ENCODE measurements at places on chromosomes 6 and 20.

- peak; percentile 55 for DNase-seq
These were observed 22.7 kb upstream of the TMEM181 start for GRCh38 chr6:158536891-158537798.

DNA sequence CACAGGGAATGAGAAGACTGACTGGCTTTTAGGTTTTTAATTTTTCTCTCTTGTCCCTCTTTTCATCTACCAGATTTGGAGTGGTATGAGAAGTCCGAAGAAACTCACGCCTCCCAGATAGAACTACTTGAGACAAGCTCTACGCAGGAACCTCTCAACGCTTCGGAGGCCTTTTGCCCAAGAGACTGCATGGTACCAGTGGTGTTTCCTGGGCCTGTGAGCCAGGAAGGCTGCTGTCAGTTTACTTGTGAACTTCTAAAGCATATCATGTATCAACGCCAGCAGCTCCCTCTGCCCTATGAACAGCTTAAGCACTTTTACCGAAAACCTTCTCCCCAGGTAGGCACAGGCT lies 644 bp downstream of the MAD2L1BP start:
- DNase-seq, result no peak

- DNase-seq, result no peak
These were observed 39.7 kb upstream of the GJA1 start for GRCh38 chr6:121395736-121396135.

- no peak for DNase-seq
These were observed 92.4 kb downstream of the SCML4 start for GRCh38 chr6:107731422-107732319.

DNA sequence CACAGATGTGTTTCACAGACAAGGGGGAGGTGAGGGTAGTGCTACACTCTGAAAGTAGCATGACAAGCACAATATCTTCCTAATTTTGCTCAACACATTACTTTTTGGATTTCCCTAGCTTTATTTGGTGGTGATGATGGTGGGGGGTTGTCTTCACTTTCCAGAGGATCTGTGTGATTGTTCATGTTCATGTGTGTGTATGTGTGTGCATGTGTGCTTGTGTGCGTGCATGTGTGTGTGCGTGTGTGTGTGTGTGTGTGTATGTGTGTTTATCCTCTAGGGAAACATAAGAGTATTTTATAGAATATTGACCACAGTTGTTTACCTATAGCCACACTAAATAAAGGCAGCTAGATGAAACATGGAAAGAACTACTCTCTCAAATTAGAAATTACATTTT lies 183.8 kb upstream of the EYA4 start:
- DNase-seq, result no peak

DNA sequence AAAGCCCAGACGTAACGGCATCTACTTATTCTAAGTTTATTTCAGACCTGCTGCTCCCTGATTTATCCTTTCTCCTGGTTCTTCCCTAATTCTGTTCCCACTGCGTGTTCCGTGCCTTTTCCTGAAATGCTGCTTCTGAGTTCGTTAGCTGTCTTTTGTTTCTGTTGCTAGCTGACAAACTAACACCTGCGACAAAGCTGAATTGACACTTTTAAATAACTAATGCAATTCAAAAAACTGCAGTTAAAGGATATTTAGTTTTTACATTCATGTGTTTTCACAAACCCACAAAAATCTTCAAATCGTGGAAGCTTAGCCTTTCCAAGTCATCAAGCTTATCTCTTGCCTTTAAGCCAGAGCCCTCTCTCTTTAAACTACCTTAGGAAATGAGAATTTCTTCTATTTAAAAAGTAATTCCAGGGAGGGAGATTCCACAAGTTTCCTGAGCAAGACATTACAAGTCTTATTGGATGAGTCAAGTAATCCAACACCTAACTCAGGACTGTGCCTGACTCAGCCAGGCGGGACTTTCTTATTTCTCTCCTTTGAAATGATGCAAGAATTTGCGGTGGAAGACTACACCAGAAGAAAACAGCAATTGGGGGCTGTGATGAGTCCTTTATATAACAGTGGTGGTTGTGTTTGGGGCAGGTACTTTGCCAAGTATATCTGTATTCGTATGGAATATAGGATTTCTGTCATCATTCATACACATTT lies 6.3 kb downstream of the ADTRP start:
- no peak for DNase-seq

DNA sequence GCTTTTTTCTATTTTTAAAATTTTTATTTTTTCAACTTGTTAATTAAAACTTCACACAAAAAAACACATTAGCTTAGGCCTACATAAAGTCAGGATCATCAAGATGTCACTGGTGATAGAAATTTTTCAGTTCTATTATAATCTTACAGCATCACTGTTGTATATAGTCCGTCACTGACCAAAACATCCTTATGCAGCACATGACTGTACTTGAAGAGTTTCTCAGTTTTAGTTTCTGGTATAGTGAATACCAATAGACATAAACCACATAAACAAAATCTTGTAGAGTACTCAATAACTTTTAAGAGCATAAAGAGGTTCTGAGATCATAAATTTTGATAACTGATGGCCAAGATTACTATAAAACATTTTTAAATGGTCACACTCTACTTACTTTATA lies 71.8 kb downstream of the ASCC3 start:
- DNase-seq, result no peak

GRCh38 chr6:89862698-89863097 lies 31.6 kb upstream of the GJA10 start:
- no peak for DNase-seq

- DNase-seq, result no peak
These were observed 52.8 kb upstream of the CITED2 start for GRCh38 chr6:139427199-139427598.

DNA sequence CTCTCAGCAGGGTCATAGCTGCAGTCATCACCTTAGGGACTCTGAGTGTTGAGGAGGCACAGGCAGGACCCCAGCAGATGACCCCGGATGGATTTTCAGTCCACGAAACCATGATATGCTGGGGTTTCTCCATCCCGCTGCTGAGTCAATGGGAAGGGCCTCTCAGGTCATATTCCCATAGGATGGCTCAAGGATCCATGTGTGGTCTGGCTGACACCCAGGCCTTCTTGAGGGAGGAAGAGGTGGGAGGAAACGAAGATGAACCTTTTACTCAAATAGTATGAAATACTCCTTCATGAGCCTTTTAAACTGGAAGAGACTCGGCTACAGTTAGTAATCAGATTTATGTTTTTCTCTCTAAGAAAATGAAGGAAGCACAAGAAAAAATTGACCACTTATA lies 10.3 kb upstream of the RALY start:
- DNase-seq, result no peak

DNA sequence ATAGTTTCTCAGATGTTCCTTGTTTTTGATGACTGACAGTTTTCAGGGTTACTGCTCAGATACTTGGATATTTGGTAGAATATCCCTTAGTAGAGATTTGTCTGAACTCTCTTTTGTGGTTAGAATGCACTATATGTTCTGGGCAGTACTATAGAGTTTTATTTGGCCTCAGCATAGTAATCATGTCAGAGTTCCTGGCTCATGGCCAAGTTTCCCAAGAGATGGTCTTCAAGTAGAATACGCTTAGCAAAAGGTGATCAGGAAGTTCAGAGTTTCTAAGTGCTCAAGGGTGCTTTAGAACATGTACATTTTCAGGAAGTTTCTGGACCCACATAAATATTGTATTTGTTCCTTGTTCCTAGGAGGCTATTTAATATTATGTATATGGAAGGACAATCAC lies 1209.7 kb upstream of the GJE1 start:
- DNase-seq, result no peak

- no peak for DNase-seq
These were observed 712.0 kb upstream of the NRSN1 start for GRCh38 chr6:23414051-23414445.

GRCh38 chr20:41118632-41119031 lies 18.7 kb upstream of the PLCG1 start:
- no peak for DNase-seq

DNA sequence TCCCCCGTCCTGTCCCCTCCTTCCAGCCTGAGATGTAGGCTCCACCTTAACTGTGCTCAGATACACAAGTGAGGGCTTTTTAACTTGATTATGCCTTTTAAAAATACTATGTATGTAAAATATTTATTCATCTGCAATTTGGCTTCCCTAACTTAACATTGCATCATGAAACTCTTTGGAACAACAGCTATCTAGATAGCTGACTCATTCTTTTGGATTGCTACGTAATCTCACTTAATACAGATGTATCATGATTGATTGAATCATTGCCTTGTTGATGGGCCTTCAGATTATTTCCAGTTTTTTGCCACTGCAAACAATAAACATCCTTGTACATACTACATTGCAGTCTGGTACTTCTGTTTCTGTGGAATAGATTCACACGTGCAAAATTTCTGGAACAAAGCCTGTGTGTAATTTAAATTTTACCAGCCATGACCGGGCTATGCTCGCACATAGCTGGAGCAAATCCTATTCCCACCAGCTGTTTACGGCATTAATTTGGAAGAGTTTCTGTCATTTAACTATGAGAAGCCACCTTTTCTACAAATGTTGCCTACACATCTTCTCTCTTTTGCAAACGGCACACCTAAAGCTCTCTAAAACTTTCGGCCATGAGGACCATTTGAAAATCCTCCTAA lies 6.5 kb downstream of the PRND start:
- no peak for DNase-seq

- DNase-seq, result no peak
These were observed 77.9 kb upstream of the BMP5 start for GRCh38 chr6:55953335-55953734.

GRCh38 chr6:89941763-89942497 lies 47.7 kb downstream of the GJA10 start:
- no peak for DNase-seq

DNA sequence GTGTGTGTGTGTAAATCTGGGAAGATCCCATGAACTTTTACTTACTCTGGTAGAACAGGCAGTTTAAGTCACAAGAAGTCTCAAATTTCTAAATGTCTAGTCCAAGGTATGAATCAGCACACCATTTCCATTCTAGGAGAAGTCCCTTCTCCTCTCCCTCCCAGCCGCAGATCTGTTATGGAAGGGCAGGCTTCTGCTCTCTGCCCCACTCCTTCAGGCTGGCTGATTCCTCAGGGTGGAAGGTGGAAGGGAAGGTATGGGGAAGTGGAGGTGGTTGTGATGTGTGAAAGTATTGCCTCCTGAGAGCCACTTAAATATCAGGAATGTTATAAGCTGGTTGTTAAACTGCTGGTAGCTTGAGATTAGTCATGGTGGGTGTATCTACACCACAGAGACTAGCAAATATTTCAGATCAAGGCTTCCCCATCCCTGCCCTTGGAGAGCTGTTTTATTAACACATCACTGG lies 44.5 kb upstream of the LAMA4 start:
- DNase-seq, result no peak

- no peak for DNase-seq
These were observed 50.5 kb downstream of the MCUR1 start for GRCh38 chr6:13763740-13764381.

Measured in endothelial cell (in vitro differentiated cells).